Ureter (tissue), 1 donor: ENCODE measurements at places on chromosomes 7 and 10.

GRCh38 chr10:62578916-62579315, 204.7 kb downstream of the ZNF365 start:
- no peak for DNase-seq

DNA sequence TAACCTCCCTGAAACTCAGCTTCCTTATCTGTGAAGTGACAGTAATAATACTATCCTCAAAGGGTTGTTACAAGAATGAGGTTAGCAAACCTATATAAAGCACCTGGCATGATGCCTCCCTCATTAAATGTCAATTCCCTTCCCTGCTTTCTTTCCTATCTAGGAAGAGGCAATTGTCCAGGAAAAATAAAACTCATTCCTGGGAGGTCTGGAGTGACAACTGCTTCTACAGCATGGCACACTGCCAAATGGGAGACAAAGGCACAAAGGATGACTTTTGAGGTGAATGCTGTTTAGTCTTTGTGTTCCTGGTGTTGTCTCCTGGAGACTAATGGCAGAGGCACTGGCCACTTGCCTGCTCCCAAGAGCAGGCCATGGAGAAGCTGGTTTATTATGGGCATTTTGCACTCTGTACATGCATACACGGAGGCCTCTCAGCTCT, 32.2 kb upstream of the PDE1C start:
- DNase-seq = no peak

DNA sequence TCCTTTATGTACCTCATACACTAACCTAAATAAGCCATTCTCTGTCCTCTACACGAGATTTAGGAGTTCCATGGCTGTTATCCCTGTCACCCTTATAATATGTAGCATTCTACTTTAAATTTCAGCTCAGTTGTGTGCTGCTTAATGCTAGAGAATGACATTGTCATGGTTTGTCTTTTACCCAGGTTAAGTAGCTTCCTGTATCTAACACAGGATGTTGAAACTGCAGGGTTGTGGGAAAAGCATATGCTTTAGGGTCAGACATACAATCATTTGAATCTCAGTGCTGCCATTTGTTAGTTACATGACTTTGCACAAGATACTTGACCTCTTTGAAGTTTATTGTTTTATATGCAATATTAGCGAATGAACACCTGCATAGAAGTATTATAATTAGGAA, 235.1 kb upstream of the CACNA2D1 start:
- DNase-seq = no peak

DNA sequence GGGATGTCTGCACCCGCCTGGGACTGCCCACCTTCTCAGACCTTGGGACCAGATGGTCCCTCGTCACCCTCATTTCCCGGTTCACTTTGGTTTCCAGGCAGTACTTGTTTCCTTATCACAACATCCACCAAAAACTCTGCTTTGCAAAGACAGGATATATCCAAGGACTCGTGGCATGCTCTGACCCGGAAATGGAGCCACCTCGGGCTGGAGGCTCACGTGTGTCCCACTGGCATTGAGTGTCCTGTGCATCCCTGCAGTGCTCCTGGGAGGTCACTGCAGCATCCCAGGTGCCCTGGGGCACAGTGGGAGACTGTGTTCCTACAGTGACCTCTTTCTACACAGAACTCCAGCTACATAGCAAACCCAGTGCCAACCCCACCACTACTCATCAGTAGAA, 611.9 kb upstream of the FOXK1 start:
- no peak for DNase-seq

GRCh38 chr7:1946773-1947450, 276.8 kb downstream of the ELFN1 start:
- DNase-seq = no peak

- no peak for DNase-seq
Measured at GRCh38 chr7:151374726-151375125, 33.1 kb downstream of the NUB1 start.

GRCh38 chr7:12110425-12110824, 100.7 kb upstream of the TMEM106B start:
- DNase-seq = no peak

GRCh38 chr10:114548662-114549061, 109.4 kb downstream of the ABLIM1 start:
- peak; percentile 55 for DNase-seq

DNA sequence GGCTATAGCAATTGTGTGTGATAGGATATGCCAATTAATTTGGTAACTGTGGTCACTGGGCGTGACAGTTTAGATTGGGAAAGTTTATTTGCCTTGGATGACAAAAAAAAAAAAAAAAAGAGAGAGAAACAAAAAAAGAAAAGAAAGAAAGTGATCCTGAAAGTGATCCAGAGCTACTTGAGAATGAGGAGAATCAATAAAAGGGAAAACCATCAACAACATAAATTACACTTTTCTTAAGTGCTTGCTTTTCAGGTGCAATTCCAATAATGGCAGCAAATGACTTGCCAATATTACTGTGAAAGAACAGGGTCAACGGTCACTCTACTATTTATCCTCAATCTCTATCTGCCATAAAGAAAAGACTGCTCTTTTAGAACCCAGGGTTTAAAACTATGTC, 191.8 kb upstream of the SEMA3C start:
- DNase-seq = no peak

GRCh38 chr10:24652381-24652957, 71.2 kb downstream of the ARHGAP21 start:
- no peak for DNase-seq

- DNase-seq = no peak
Measured at GRCh38 chr7:91182819-91183764, 81.1 kb upstream of the FZD1 start.

DNA sequence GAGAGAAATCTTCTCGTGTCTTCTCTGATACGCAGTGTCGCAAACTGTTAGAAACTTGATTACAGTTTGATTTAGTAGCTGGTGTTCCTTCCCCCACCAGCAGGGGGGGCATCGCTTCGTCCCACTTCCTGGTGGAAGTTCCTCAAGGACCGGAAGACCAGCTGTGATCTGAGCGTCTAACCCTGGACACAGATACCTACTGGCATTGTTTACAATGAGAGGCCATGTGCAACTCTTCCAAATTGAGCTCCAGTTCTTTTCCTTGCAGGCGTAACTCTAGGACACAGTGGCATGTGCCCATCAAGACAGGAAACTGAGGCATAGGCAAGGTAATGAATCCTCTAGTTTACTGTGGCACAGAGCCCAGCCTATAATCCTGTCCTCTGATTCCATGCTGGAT, 219.0 kb downstream of the CCDC3 start:
- no peak for DNase-seq

DNA sequence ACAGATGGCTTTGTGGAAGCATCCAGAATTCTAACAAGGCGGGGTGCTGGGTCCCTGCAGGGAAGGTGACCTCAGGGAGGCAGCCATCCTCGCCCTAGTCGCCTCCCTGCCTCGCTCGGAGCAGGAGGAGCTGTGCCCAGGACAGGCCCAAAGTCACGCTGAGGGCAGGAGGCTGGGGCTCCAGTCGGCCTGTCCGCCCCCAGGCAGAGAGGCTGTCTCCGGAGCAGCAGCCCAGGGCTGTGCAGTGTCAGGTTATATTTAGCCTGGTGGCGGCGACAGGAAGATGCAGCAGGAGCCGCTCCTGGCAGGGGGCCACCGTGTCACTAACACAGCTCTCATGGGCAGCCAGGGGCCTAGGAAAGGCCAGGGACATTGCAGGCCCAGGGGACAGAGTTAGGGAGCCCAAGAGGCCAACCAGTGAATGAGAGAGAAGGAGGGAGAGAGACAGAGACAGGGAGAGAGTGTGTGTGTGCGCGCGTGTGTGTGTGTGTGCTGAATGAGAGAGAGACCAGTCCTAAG, 13.5 kb downstream of the KCNH2 start:
- DNase-seq = no peak

- DNase-seq = no peak
Measured at GRCh38 chr10:78321000-78321399, 287.3 kb downstream of the RPS24 start.

GRCh38 chr10:70331486-70332268, 47.9 kb upstream of the NPFFR1 start:
- DNase-seq = peak; percentile 77

DNA sequence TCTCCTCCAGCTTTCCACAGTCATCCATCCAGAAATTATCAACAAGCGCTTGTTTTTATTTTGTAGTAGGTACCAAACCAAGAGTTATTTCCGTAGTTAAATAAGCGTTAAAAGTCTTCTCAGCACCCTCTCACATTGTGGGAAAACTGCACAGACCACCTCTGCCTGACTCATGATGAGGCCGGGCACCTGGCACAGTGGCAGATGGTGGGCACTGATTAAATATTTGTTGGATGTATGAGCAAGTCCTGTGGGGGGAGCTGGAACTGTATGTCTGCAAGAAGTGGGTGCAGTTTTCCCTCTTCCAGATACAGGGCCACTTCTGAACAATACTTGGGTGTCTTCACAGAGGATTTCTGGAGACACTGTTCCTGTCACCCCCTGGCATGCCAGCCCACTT, 5.3 kb upstream of the REPIN1 start:
- no peak for DNase-seq

GRCh38 chr10:58567652-58568051, 55.0 kb downstream of the BICC1 start:
- DNase-seq = no peak

DNA sequence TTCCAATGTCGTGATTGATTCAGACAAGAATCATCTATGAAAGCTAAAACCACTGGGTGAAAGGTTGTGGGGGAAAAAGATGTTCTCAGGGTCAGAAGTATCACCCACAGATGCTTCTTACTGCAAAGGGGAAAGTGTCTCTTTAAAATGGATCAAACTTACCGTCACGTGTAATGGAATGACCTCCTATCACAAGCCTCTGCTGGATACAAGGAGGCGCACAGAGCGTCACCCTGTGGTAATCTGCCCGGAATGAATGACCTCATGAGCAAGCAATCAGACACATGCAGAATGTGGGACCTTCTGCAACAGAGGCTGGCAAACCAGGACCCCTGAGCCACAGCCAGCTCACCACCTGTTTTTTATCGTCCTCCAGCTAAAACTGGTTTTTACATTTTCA, 33.0 kb downstream of the WIPF3 start:
- peak; percentile 55 for DNase-seq

DNA sequence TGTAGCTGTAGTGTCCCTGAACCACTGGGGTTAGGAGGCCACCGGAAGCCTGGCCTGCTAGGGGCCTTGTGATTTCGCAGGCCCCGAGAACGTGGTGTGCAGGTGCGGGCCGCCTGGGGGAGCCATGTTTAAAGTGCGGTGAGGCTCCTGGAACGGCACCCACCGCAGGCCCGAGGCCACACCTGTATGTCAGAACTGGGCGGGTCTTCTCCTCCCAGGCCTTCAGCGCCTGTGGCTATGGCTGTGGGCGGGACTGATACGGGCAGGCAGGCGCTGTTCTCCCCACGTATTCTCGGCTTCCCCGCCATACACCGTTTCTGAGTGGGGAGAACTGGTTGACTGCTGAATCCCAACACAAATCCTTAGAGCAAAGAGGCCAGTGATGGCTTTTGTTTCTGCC, 74.8 kb downstream of the DNAJB6 start:
- DNase-seq = no peak

DNA sequence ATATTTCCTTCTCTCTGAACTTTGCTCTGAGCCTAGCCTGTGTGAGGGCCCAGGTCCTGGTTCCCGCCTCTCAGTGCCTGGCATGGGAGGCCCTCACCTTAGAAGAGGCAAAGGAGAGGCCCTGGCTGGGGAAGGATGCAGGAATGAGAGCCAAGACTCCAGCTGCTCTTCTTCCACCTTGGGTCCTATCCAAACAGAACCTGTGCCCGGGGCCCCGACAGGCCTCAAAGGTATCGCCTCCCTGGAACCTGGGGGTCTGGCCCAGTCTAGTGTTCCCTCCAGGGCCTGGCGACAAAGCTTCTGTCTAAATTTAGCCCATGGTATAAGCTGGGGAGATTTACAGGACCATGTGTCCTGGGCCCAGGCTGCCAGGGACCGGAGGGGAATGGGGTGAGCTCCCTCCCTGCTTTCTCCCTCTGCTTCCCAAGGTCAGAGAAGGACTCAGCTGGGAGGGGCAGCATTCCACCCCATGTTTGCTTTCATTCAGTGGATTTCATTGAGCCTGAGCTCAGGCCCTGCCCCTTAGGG, 12.0 kb upstream of the CRHR2 start:
- no peak for DNase-seq

DNA sequence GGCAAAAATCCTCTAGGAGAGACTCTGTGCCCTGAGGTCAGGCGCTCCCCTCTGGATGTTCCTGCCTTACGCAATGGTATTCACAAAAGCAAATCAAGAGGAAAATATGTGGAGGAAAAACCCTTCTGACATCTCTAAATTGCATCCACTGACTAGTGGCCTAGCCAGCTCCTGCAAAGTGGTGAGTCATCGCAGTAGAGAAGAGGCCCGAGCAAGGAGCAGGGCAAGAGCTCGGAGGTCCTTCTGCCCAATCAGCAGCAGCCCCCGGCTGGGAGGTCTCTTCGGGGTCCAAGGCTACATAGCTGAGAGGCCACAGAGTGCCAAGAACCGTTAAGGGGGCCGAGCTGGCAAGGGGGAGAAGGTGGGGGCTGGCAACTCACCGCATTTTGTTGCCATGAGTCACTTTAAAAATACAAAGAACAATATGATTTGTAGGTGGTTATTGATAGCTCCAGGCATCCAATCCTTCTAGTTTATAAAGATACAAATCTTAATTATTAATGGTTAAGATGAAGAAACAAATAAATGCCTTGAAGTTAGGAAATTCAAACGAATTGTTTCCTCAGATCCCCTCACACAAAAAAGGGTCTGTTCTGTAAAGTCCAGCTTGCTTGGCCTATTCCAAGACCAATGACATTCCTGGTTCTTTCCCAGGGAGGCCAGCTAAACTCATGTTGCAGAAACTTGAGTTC, 161.6 kb downstream of the PKD1L1 start:
- peak; percentile 63 for DNase-seq

GRCh38 chr10:34205452-34205851, 609.6 kb downstream of the PARD3 start:
- no peak for DNase-seq

DNA sequence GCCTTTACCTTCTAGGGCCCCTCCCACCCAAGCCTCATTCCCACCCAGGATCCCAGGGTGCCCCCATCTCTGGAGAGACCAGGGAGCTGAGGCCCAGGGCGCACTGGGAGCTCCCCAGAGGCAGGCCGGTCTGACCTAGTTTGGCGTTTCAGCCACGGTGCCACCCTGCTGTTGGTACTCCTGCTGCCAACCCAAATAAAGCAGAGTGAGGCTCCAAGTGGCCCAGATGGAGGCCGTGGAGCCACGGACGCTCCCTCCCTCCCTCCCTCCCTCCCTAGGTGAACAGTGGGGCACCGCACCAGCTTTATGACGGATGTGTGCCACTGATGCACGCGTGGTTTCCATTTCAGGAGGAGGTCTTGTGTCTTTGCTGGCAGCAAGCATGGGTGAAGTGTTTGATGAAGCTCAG, 1.8 kb downstream of the INPP5A start:
- DNase-seq = no peak

GRCh38 chr7:17404006-17404405, 105.6 kb downstream of the AHR start:
- DNase-seq = no peak

DNA sequence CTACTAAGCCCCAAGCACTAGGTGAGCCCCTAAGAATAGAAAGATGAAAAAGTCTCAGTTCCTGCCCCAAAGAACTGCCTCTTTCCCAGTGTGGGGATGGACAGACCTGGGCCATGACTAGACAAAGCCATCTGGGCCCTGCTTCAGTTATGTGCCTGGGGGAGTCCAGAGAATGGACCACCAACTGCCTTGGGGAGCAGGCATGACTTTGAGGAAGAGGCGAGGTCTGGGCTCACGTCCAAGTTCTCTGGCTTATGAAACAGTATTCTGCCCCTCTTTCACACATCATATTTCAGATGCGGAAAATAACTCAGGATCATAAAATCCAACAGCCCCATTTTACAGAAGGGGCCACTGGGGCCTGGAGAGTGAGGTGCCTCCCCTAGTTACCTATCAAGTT, 80.3 kb downstream of the PLXNA4 start:
- DNase-seq = no peak
